ENCODE measurements at places on chromosomes 16 and 17. TPM values are rescaled to one million over a fixed set of nuclear protein-coding genes. Genes with fewer than 3 reads are reported as not detected.

- DNase-seq, result peak; percentile 58
These were observed 789 bp downstream of the ITPRIPL2 start for GRCh38 chr16:19114359-19115147.

ZNF469 gene
- total RNA-seq, result 0.46 TPM

GRCh38 chr17:49521088-49521450 is 26.0 kb downstream of the NGFR start:
- no peak for DNase-seq

SSTR5 gene
- total RNA-seq, result 0.64 TPM

DNA sequence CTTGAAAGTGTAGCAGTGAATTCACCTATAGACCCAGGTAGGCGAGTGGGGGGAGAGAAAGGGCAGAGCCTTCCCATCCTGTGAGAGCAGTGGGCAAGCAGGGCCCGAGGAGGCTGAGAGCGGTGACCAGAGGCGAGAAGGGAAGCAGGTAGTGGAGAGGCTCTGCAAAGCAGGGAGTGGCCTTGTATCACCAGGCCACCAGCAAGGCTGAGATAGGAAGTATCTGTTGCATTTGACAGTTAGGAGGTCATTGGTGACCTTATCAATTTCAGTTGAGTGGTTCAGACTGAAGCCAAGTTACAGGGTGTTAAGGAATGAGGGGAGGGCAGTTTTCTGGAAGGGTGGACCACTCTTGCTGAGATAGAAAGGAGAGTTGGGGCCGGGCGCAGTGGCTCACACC is 10.7 kb upstream of the HSD3B7 start:
- no peak for DNase-seq

SLC5A11 gene
- total RNA-seq, result not detected

KRT31 gene
- total RNA-seq, result not detected

DNA sequence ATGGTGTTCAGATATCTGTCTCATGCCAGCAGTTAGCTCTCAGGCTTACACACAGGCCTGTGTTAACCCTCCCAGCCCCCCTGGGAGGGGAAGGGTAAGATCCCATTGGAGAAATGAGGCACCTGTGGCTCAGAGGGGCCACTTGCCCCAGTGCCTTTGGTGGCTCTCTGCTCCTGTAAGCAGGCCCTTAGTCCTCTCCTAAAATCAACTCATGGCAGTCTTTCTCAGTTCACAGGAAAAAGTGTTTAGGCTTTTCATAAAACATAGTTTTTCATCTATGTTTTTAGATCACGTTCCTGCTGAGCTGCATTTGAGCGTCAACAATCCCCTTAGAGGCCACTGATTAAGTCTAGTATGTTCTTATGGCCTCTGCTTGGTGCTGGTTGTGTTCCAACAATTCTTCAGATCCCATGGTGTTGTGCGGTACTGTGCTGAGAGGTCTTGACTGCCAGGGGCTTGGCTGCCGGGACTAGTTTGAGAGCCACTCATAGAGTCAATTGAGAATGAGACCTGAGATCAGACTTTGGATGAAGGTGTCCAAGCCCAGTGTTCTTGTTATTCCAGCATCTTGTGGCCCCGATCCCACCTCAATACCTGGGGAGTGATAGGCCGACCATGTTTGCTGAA is 10.6 kb downstream of the TAOK2 start:
- no peak for DNase-seq

CNGB1 gene
- not detected for total RNA-seq

- DNase-seq, result peak; percentile 45
These were observed 15.0 kb downstream of the SLC16A3 start for GRCh38 chr17:82243648-82244412.

DNA sequence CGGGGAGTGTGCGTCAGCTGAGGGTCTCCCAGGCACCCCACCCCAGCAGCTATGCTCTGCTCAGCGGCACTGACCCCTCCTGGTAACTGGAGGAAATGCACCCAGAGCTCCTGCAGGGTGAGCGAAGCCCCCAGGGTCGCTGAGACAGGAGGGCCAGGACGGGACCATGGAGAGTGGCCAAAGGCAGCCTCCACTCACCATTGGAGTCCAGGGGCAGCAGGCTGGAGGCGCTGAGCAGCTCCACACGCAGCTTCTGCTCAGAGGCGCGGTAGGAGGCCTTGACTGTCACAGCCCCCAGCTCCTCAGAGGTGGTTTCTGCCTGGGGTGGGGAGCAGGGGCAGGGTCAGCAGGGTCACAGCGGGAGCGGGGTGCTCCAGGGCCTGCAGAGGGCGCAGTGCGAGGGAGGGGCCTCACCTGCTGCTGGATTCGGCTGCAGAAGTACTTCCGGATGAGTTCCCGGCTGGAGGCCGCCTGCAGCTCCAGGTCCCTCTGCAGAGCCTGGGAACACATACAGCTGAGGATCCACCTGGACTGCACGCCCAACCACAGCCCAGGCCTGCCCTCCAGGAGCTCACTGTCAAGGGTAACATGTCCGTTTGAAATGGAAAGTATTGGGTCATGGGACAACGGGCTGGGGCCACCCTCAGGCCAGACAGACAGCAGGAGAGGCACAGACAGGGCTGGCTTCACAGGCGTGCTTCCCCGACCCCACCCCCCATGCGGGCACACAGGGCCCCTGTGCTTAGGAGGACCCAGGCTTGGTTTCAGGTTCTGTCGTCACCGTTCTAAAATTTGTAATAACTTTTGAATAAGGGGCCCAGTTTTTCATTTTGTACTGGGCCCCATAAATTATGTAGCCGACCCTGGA is 13.8 kb downstream of the UNC13D start:
- DNase-seq, result no peak

- no peak for DNase-seq
These were observed 109.6 kb upstream of the CDH5 start for GRCh38 chr16:66256919-66257318.

- no peak for DNase-seq
These were observed 399.9 kb upstream of the HSBP1 start for GRCh38 chr16:83407928-83408327.

DNA sequence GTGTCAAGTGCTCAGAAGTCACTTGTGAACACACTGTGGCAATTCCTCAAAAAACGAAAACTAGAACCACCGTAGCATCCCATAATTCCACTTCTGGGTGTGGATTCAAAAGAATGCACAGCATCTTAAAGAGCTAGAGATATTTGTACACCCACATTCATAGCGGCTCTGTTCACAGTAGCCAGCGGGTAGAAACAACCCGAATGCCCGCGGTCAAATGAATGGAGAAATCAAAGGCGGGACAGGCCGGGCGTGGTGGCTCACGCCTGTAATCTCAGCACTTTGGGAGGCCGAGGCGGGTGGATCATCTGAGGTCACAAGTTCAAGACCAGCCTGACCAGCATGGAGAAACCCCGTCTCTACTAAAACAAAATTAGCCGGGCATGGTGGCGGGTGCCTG is 337.5 kb downstream of the SEC14L1 start:
- no peak for DNase-seq

GRCh38 chr17:41657176-41657754 is 31.4 kb upstream of the EIF1 start:
- no peak for DNase-seq

RAMP2 gene
- total RNA-seq, result 0.92 TPM

- DNase-seq, result peak; percentile 63
These were observed 23.2 kb downstream of the DYNC1LI2 start for GRCh38 chr16:66728117-66728787.

MMP2 gene
- total RNA-seq, result 405 TPM

- DNase-seq, result no peak
These were observed 330.6 kb upstream of the PMFBP1 start for GRCh38 chr16:72502594-72503005.

DNA sequence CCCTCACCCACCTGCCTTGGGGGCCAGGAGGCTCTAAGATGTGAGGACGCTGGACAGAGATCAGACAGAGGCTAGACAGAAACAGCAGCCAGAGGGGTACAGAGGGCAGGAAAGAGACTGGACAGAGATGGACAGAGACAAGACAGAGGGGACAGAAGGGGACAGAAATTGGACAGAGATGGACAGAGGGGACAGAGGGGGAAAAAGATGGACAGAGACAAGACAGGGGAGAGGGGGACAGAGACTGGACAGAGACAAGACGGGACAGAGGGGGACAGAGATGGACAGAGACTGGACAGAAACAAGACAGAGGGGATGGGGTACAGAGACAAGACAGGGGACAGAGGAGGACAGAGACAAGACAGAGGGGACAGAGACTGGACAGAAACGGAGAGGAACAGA is 16.1 kb downstream of the UTS2R start:
- DNase-seq, result no peak

FOXF1 gene
- not detected for total RNA-seq

GRCh38 chr17:44558710-44559633 is 1.7 kb downstream of the FZD2 start:
- DNase-seq, result no peak
